ENCODE measurements at places on chromosomes 3 and 15. TPM values are rescaled to one million over a fixed set of nuclear protein-coding genes. Genes with fewer than 3 reads are reported as not detected.

Gene CADM2
- 137 TPM for total RNA-seq

Gene SCAANT1
- total RNA-seq, result not detected

Gene PRKCD
- total RNA-seq, result 5.9 TPM

Gene GOLGA6L2
- not detected for total RNA-seq

Gene CD86
- total RNA-seq, result 4.0 TPM

Gene MESP2
- total RNA-seq, result 2.8 TPM

Gene REC114
- not detected for total RNA-seq

Gene USP50
- not detected for total RNA-seq

Gene TMEM212
- not detected for total RNA-seq

Gene CATSPER2
- total RNA-seq, result 5.7 TPM

Gene KNL1
- 14.2 TPM for total RNA-seq

Gene IL17RC
- 28.1 TPM for total RNA-seq

Gene ARHGAP11A
- 15.8 TPM for total RNA-seq

Gene CCDC191
- total RNA-seq, result 11.7 TPM

Gene NLGN1
- 74.2 TPM for total RNA-seq

Gene RNU5B-1
- total RNA-seq, result not detected

Gene HEMK1
- total RNA-seq, result 25.3 TPM

Gene GOLGA8G
- not detected for total RNA-seq

Gene CCK
- total RNA-seq, result 5.6 TPM

Gene THSD4
- 85.5 TPM for total RNA-seq

Gene SPESP1
- 0.93 TPM for total RNA-seq

Gene NXPE3
- total RNA-seq, result 15.0 TPM

Gene LHFPL4
- total RNA-seq, result 16.8 TPM

Gene ADAMTSL3
- total RNA-seq, result 44.9 TPM

Gene DUOXA1
- 2.0 TPM for total RNA-seq

Gene SNTN
- not detected for total RNA-seq

Gene MIX23
- 22.8 TPM for total RNA-seq

Gene SCN11A
- total RNA-seq, result 1.4 TPM

Gene DPPA2
- not detected for total RNA-seq

Gene PLSCR5
- not detected for total RNA-seq

Gene CCDC54
- total RNA-seq, result not detected

Gene HCLS1
- total RNA-seq, result 7.0 TPM

Gene RGMA
- 13.7 TPM for total RNA-seq

Gene GATA2
- total RNA-seq, result 3.1 TPM

Gene CCDC13
- 9.3 TPM for total RNA-seq

Gene PTX3
- total RNA-seq, result 4.4 TPM

Gene ITIH1
- not detected for total RNA-seq
